ENCODE measurements at places on chromosomes 3 and 15. TPM values are rescaled to one million over a fixed set of nuclear protein-coding genes. Genes with fewer than 3 reads are reported as not detected.

- no peak for DNase-seq
Observed at GRCh38 chr15:45378149-45378912, at the start of gene GATM. GATM (minus strand) TSS chr15:45378544; CDS start chr15:45378453, 91 bp downstream.

Gene PLCH1
- 11.9 TPM for polyA plus RNA-seq

DNA sequence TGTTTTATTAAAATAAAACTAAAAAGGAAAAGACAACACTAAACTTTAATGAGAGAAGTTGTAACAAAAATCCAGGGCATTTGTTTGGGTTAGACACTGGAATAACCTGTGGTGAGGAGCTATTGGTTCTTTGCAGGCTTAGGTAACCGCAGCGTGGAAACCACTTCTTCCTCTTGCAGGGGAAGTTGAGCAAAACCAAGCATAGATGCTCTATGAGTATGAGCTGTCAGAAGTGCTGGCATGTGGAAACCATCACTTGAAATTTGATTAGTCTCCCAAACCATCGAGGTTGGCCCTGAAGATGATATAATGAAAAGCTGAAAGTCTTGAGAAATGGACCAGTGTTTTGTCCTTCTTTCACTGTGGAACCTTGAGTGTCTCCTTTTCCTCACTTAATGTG, 127.1 kb upstream of the RBMS3 start:
- DNase-seq, result no peak

DNA sequence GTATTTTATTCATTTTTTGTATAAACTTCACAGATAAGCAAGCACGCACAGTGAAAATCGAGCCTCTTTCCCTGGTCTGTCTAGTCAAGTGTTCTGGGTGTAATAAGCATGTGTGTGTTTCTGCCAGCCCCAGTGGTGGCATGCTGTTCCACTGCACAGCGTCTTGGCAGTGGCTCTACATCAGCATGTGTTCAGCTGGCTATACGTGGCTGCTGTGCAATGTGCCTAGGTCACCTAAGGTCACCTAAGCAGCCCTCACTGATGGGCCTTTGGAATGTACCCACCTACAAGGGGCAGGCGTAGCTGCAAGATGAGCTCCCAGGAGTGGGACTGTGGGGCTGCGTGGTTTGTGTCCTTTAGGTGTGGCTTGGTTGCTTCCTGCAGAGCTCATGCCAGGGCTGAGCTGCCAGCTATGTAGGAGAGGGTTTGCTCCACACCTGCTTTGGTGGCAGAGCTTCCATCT, 4.9 kb downstream of the LIMD1 start:
- DNase-seq, result no peak

DNA sequence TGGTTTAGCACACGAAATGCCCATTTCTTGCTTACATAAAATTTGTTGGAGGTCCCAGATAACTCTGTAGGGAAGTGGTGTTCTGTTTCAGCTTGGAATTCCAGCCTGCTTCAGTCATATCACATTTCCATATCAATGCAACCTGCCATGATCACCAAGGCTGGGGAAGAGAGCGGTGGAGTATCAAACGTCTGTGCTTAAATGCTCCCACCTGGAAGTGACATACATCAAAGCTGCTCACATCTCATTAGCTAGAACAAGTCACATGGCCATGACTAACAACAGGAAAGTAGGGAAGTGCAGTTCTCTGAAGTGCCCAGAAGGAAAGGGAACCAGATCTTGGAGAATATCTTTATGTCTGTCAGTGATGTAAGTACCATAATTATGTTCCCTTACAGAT, 130.2 kb upstream of the CFAP20DC start:
- DNase-seq, result no peak

Gene GOLGA8O
- 0.32 TPM for polyA plus RNA-seq

Gene FOXP1
- 44.9 TPM for polyA plus RNA-seq

- no peak for DNase-seq
Observed at GRCh38 chr3:52521881-52522650, 11.6 kb downstream of the NT5DC2 start.

DNA sequence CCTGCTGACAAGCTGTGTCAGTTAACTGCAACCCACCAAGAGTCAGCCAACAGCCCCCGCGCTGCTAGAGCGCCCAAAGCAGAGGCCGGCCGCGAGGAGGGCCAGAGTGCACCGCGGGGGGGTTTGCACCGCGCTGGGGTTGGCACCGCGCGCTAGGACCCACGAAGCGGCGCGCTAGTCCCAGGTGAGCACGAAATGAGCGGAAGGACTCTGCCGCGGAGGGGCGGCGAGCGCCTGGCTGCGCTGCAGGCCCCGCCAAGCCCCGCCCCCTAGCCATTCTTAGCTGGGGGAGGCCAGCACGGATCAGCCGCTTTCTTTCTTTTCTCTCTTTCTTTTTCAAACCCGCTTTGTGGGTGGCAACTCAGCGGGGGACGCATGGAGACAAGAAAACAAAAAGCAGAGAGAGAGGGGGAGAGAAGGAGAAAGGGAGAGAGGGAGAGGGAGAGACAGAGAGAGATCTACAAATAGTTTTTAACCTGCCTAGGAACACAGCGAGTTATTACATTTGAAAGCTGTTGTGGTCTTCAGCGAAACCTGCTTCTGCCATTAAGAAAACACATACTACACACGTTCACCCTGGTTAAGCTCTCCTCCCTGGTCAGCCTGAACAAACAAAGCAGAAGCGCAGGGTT, 6.9 kb upstream of the FOXB1 start:
- DNase-seq, result no peak

Gene LHFPL4
- 0.13 TPM for polyA plus RNA-seq

DNA sequence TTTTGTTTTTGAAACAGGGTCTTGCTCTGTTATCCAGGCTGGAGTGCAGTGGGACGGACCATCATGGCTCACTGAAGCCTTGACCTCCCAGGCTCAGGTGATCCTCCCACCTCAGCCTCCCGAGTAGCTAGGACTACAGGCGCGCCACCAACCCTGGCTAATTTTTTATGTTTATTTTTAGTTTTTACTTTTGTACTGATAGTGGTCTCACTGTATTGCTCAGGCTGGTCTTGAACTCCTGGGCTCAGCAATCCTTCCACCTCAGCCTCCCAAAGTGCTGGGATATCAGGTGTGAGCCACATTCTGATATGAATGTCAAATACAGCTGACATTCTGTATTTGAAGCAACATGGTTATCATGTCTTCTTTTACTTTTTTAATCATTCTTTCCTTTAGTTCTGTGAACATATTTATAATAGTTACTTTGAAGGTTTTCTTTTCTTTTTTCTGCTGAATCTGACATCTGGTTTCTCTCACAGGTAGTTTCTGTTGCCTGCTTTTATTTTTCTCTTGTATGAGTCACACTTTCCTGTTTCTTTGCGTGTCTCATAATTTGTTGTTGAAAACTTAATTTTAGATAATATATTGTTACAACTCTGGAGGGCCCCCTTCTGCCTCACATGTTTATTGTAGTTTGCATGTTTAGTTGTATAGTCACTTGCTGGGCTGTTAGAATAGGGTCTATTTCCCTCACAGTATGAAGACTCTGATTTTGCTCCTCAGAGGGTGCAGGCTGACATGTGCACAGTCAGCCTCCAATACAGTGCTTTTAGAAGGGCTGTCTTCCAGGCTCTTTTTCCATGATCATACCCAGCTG, 8.4 kb upstream of the CNTN4 start:
- DNase-seq, result no peak

DNA sequence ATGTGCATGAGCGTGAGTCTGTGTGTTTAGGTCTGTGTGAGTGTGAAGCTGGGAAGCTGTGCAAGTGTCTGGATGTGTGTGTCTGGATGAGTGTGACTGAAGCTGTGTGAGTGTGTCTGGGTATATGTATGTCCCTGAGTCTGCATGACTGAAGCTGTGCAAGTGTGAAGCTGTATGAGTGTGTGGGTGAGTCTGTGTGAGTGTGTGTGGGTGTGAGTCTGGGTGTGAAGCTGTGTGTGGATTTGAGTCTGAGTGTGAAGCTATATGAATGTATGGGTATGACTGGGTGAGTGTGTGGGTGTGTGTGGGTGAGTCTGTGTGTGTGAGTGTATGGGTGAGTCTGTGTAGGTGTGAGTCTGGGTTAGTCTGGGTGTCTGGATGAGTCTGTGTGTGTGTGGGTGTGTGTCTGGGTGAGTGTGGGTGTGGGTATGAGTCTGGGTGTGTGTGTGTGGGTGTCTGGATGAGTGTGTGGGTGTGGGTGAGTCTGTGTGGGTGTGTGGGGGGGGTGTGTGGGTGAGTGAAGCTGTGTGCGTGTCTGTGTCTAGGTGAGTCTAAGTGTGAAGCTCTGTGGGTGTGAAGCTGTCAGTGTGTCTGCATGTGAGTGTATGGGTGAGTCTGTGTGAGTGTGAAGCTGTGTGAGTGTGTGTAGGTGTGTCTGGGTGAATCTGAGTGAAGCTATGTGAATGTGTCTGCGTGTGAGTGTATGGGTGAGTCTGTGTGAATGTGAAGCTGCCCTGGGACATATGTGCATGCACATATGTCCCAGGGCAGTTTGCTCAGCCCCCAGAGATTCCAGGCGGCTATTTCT, 20.3 kb downstream of the MINAR1 start:
- no peak for DNase-seq

- no peak for DNase-seq
Observed at GRCh38 chr15:35738370-35738769, 192.4 kb upstream of the DPH6 start.

- DNase-seq, result no peak
Observed at GRCh38 chr3:133376810-133377209, 23.0 kb upstream of the BFSP2 start.

DNA sequence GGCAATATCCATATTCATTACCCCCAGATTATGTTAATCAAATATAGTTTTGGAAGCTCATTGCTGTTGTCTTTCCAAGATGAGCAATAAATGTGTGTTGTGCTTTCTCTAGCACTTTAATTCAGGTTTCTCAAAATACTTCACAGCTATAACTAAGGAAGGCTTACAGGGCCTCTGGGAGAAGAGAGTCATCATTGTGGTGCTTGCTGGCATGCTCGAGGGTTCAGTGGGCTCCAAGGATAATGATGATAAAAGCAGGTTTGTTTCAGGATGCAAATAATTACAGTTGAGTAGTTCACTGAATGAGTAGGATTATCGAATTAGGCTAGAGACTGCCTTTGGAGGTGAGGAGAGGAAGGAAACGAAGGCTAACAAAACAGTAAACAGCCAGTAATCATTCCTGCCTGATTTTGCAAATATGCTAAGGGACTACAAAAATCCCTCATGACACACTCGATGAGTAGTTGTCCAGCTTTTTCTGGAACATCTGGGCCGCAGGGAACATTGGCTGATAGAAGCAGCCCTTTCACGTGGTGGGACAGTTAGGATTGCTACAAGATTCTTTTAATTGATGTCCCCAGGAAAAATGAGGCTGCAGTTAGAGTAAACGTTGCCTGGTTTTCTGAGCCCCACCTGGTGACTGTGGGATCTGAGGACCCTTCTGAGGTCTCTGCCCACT, 54.1 kb downstream of the SLC7A14 start:
- no peak for DNase-seq

DNA sequence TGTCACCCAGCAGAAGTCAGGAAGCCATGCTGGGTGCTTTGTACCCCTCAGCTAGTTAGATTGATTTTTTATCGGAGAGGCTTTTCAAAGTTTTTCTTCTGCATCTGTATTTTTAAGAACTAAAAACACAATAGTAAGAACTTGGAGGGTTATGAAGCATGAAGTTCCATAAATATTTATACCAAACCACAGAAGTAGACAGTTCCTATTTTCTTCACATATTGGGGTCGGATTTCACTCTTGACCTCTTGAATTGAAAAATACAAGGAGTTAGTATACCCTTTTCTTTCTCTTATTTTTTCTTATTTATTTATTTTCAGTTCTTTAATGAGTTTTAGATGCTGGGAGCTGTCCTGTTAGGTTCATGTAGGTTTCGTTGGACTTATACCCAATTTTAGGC, 35.1 kb downstream of the SLC25A26 start:
- no peak for DNase-seq

Gene GOLGA8G
- polyA plus RNA-seq, result 0.30 TPM

Gene CCR9
- polyA plus RNA-seq, result 0.08 TPM

Gene ZNF80
- not detected for polyA plus RNA-seq

Gene SEMA3F
- 68.6 TPM for polyA plus RNA-seq

Gene NR1I2
- 0.92 TPM for polyA plus RNA-seq

GRCh38 chr3:155704771-155705559, 39.9 kb downstream of the PLCH1 start:
- DNase-seq, result no peak

DNA sequence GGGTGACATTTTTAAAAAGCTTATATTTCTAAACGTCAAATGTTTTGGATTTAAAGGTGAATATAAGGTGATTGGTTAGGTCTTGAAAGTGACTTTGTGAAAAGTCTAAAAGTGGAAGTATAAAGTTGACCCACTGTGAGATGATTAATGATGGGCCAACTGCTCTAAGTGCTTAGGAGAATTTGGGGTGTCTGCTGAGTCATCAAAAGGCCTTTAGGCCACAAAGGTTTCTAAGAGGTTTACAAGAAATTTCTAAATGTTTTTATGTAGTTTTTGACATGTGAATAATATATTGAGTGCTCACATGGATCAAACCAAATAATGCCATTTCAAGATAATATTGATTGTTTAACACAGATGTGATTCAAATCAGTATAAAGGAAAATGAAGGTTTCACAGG, 39.2 kb upstream of the SLC2A2 start:
- no peak for DNase-seq

Gene GRAMD1C
- polyA plus RNA-seq, result 17.7 TPM

Gene PCOLCE2
- polyA plus RNA-seq, result 5.9 TPM

DNA sequence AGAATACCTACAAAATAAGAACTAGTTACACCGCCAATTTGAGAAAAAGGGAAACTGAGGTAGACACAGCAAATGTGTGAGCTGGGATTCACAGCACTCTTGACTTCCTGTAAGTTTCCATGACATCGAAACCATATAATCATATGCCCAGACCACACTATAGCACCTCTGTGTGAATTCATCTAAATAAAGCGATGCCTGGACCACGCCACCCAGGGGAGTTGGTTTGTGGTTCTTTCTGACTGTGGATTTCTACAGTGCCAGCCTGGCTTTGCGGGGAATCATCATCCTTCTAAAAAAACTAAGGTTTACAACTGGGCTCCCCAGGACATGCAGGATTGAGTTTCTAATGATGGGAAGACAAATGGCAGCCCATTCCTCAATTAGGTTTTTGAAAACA, 23.5 kb upstream of the CA12 start:
- no peak for DNase-seq

DNA sequence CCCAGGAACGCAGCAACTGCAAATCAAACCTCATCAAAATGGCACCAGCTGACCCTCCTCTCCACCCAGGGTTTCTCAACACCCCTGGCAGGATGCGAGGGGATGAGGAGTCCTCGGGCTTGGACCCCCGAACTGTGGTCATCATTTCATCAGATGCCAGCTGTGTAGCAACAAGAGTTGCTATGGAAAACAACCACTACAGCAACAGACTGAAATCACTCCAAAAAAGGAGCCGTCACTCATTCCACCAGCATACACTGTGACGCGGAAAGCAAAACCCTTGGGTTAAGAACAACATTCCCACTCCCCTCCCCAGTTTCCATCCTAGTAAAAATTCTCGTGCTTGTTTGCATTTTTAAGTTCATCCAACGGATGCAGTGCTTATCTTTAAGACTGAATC, 40.1 kb downstream of the VGLL4 start:
- no peak for DNase-seq

Gene RPN1
- polyA plus RNA-seq, result 199 TPM

Gene VWA5B2
- 1.8 TPM for polyA plus RNA-seq

DNA sequence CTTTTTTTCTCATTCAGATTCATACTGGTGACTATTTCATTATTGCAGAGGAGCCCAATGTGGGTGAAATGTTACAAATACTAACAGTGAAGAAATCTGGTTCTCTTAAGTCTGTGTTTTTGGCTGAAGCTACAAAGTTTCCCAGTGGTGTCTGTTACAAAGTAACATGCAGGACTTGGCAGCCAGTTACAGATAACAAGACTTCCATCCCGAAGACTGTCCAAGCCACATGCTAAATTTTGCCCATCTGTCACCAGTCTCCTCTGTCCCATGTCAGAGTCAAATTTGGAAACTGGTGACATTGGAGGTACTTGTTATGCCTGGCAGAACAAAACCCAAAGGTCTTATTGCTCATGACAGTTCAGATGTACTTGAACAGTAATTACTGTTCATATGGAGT, 269.2 kb upstream of the GOLIM4 start:
- no peak for DNase-seq

All from left renal cortex interstitium (tissue), 4 donors.